ENCODE measurements at places on chromosomes 5 and 9. TPM values are rescaled to one million over a fixed set of nuclear protein-coding genes. Genes with fewer than 3 reads are reported as not detected.

The PDE8B gene
- total RNA-seq, result 0.17 TPM

The TLX3 gene
- total RNA-seq, result not detected

The IPO11 gene
- total RNA-seq, result 60.9 TPM

The SH3RF2 gene
- total RNA-seq, result 0.02 TPM

The ZNF367 gene
- total RNA-seq, result 22.1 TPM

The SPAAR gene
- not detected for total RNA-seq

- DNase-seq, result no peak
Observed at GRCh38 chr9:137678202-137678601, 59.4 kb downstream of the EHMT1 start.

DNA sequence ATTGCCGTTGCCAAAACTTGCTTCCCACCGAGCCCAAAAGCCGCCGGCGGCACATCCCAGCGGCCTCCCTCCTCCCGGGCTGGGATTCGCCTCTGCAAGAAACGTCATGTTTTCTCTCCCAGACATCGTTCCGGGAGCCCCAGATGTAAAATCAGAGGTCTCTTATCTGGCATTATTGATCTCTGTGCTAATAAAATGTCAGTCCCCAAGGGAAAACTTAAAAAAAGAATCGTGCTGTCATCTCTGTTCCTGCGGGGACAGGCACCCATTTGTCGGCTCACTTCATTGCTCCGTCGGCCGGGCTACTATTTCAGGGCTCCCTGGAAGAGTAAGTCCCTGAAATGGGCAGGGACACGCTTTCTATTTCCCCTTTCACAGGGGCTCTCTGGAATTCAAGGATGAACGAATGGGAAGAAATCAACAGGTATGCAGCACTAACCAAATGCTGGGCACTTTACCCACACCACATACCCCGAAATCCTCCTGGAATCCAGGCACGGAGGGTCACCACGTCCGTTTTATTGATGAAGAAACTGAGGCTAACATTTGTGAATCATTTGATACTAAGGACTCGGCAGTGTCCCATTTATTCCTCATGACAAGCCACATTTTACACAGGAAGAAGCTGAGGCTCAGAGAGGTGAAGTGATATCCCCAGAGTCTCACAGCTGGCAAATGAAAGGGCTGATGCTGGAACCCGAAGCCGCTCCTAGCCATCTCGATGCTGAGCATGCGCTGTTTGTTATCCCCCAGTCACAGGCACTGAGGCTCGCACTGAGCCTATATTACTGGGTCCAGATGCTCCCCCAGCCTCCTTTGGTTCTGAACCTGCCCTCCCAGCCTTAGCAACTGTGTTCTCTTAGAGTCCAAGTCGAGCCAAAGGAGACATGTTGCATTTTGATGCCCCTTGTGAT lies 35.7 kb upstream of the MSX2 start:
- no peak for DNase-seq

- DNase-seq, result no peak
Observed at GRCh38 chr5:130397132-130397531, 492.9 kb downstream of the CHSY3 start.

GRCh38 chr5:157570531-157571200 lies 4.9 kb downstream of the ADAM19 start:
- no peak for DNase-seq

DNA sequence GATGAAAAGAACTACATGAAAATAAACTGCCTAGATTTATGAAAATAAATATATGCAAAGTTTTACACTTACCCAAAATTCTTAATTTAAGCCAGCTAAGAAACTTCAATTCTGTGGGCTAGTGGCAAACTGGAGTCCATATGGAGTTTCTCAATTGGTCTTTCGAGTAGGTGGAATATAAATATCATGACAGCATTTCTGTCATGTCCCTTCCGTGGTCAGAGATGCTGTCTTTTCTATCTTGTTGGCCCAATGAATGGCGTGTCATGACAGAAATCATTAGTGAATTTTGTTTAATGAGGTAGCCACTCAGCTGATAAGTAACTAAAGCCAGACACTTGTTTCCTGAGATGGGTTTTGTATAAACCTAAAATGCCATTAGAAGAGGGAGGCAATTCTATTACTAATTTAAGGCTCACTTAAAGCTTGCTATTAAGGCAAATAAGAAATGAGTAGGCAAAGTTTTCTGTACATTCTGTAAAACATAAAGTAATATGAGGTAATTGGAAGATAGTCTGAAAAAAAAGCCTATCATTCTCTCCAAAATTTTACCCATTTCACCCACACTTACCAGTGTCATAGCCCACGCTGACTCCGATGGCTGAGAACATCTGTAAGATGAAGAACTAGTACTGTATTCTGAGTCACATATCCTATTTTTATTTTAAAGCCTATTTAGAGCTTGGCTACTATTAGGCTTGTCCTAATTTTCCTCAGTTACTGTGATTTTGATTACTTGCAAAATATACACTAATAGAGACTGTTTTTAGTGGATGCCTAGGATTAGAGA lies 419.3 kb upstream of the MEF2C start:
- DNase-seq, result no peak

DNA sequence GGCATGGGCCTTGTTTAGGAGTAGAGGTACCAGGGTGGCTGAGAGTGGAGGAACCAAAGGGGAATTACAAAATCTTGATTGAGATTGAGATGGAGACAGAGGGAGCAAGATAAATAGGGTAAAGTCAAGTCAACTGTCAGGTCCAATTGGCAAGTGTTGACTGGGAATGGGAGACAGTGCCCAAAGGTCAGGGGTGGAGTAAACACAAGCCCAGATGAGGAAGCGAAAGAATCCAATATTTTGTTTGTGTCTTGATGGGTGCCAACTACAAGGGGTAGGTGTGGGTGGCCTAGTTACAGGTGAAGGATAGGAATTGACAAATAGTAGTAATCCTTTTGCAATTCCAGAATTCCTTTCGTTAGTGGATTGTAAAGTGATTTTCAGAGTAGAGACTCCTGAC lies 75.1 kb upstream of the AGXT2 start:
- no peak for DNase-seq

DNA sequence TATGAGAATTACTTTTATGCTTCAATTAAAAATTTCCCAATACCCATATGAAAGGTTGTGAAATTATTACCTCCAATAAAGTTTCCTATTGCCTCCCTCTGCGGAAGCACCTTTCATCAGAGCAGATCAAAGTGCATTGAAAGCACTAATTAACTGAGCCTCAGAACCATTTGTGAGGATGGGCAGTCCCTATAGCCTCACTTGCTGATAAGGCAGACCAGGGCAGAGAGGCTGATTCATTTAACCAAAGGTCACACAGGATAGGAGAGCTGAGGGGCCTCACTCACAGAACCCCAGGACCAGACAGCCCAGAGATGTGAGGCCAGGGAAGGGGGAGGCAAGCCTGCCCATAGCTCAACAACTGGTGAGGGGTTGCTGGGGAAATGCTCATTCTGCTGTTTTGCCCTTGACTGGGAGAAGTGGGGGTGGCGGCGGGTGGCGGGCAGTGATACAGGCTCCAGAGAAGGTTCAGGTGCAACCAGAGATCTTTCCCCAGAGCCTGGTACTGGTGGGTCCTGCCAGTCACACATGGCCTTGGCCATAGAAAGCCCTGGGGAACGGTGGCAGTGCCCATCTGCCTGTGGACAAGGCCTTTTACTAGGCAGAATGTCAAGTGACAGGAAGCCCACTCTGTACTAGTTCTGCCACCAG lies 57.9 kb downstream of the MACROH2A1 start:
- no peak for DNase-seq

DNA sequence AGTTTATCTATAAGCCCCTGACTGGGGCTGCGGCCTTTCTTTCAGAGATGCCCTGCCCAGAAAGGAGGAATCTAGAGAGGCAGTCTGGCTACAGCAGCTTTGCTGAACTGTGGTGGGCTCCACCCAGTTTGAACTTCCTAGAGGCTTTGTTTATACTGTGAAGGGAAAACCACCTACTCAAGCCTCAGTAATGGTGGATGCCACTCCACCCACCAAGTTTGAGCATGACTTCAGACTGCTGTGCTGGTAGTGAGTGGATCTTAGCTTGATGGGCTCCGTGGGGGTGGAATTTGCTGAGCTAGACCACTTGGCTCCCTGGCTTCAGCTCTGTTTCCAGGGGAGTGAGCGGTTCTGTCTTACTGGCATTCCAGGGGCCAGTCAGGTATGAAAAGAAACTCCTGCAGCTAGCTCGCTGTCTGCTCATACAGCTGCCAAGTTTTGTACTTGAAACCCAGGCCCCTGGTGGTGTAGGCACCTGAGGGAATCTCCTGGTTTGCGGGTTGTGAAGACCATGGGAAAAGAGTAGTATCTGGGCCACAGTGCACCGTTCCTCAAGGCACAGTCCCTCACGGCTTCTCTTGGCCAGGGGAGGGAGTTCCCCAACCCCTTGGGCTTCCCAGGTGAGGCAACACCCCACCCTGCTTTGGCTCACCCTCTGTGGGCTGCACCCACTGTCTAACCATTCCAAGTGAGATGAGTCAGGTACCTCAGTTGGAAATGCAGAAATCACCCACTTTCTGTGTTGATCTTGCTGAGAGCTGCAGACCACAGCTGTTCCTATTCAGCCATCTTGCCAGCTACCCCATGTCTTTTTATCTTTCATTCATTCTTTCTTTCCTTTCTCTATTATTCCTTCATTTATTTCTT lies 211.8 kb upstream of the C9orf72 start:
- DNase-seq, result peak; percentile 72

DNA sequence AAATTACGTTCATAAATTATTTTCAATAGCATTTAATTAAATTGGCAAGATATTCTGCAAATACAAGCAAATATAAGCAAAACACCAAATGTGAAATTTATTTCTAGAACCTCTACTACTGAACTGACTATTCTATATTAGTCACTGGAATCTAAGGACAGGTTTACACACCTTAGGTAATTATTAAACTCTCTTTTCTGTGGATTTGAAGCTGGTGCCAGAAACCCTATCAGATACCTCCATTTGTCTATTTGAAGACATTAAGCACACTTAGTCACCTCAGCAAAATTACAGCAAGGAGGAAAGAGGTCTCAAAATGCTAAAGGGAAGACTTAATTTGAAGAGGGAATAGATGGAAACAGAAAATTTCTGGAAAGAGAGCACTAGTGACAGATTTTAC lies 83.4 kb downstream of the CPLANE1 start:
- no peak for DNase-seq

DNA sequence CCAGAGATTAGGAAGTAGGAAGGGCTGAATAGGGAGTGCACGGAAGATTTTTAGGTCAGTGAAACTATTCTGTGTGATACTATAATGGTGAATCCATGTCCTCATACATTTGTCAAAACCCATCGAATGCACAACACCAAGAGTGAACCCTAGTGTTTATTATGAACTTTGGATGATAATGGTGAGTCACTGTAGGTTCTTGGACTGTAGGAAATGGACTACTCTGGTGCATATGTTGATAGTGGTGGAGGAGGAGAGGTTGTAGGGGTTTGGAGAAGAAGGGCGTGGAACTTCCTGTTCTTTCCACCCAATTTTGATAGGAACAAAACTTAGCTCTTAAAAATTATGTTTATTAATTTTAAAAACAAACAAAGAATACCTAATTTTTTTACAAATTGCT lies 14.3 kb downstream of the CTSL start:
- no peak for DNase-seq
